Thyroid gland (tissue), 4 donors: ENCODE measurements at places on chromosomes 1 and 21. TPM values are rescaled to one million over a fixed set of nuclear protein-coding genes. Genes with fewer than 3 reads are reported as not detected.

The ACAP3 gene
- total RNA-seq, result 50.4 TPM

The CD101 gene
- total RNA-seq, result 0.67 TPM

GRCh38 chr21:45320261-45321025, 32.7 kb upstream of the POFUT2 start:
- DNase-seq, result no peak

GRCh38 chr1:62900566-62900965, 116.6 kb downstream of the ATG4C start:
- DNase-seq, result no peak

DNA sequence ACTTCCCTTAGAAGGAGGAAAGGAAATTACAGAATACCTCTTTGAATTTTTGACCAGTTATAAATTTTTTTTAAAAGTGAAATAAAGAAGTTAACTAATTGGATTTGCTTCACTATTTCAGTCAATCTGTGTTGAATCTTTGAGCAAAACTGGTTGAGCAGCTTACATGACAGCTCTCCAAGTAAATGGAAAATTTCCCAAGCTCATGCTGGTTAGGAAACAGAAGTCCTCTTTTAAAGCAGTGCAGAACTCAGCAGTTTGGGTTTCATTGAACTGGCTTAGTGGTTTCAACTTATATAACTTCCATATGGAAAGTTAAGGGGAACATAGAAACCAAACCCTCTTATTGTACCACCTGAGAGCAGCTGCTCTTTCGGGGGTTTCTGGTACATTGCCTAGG, 250.5 kb downstream of the PDE4B start:
- no peak for DNase-seq

DNA sequence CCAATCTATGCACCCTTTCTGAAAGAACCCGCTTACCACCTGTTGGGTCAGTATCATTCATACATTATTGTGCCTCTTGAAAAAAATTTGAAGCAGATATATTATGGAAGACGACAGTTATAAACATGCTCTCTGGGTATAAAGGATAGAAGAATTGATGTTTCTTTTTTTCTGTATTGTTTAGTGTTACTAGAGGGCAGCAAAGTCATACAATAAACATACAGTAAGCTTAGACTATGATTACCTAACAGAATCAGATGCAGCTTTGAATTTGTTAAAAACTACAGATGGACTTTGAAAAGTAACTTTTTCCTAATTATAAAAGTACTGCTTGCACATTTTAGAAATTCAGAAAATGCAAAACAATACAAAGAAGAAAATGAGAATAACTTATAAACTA, 11.1 kb upstream of the PAXBP1 start:
- no peak for DNase-seq

The FHAD1 gene
- 1.9 TPM for total RNA-seq

GRCh38 chr1:178953034-178953433, 72.7 kb upstream of the FAM20B start:
- no peak for DNase-seq

DNA sequence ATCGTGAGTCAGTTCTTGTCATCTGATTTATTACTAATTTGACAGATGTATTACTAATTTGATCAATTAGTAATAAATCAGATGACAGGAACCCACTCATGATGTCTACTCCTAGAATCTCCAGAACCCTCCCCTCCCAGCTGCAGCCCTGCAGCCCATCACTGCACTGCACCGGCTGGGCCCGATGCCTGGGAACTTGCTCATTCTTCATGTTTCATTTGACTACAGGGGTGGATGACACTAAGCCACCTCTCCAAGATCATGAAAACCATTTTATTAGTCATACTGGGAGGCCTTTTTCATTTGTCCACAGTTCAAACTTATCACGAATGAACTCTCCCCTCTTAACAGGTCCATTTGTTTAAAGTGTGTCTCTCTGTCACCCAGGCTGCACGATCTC, 41.0 kb downstream of the KCNH1 start:
- no peak for DNase-seq
